ENCODE measurements at places on chromosomes 3 and 15.

GRCh38 chr3:40366203-40367162 is 20.5 kb upstream of the ENTPD3 start:
- DNase-seq = no peak

GRCh38 chr3:71031914-71032521 is 551.5 kb downstream of the FOXP1 start:
- no peak for DNase-seq

- no peak for DNase-seq
Measured at GRCh38 chr3:123622766-123623165, 37.9 kb upstream of the HACD2 start.

- DNase-seq = no peak
Measured at GRCh38 chr3:5271372-5271683, 83.8 kb downstream of the EDEM1 start.

GRCh38 chr15:37133602-37134001 is 33.3 kb upstream of the MEIS2 start:
- DNase-seq = no peak

- DNase-seq = no peak
Measured at GRCh38 chr3:37608061-37608702, 253.5 kb upstream of the CTDSPL start.

DNA sequence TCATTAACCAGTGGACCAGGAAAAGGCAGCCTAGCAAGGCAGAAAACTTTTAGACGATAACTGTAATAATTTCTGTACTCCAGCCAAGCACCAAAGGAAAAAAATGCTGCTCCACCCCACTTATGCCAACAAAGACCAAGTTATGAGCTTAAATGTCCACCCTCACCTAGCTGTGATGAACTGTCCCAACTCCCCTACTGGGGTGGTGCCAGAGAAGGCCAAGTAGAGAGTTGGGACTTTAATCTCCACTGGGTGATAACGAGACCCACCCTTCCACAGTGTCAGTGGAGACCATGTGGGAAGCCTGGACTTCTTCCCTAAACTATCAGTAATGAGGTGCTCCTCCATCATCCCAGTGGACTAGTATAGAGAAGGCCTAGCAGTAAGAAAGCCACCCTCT is 33.8 kb upstream of the COPB2 start:
- no peak for DNase-seq

DNA sequence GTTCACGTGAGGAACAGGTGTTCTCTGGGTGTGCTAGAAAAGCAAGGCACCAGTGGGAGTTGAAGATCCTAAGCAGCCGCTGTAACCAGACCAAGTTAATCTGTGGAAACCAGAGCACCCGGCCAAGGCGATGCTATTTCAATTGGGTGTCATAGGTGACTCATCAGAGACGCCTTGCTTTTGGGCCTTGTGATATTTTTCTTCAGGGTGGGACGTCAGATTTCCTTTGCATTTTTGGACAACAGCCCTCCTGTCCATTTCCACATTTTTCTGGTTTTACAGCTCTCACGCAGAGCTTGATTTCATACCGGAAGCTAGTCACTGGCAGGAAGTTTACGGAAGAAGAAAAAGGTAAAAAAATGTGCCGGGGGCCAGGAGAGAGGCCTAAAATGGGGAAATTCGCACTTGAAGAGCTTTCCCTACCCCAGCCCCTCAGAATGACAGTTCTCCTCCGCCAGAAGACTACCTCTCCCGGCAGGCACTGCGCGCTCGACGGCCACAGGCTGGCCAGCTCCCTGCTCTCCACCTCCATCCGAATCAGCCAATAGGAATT is 471 bp upstream of the KBTBD8 start:
- no peak for DNase-seq

- no peak for DNase-seq
Measured at GRCh38 chr15:25663515-25663914, 199.6 kb downstream of the ATP10A start.

Measured in CD4-positive, alpha-beta T cell treated with Interleukin-10 for 1 hour (primary cell).